Stimulated activated CD4-positive, alpha-beta T cell treated with anti-CD3 and anti-CD28 coated beads, Interleukin-15, amount 100 ng/mL, for 1 hour (primary cell): ENCODE measurements at places on chromosomes 5 and 9.

DNA sequence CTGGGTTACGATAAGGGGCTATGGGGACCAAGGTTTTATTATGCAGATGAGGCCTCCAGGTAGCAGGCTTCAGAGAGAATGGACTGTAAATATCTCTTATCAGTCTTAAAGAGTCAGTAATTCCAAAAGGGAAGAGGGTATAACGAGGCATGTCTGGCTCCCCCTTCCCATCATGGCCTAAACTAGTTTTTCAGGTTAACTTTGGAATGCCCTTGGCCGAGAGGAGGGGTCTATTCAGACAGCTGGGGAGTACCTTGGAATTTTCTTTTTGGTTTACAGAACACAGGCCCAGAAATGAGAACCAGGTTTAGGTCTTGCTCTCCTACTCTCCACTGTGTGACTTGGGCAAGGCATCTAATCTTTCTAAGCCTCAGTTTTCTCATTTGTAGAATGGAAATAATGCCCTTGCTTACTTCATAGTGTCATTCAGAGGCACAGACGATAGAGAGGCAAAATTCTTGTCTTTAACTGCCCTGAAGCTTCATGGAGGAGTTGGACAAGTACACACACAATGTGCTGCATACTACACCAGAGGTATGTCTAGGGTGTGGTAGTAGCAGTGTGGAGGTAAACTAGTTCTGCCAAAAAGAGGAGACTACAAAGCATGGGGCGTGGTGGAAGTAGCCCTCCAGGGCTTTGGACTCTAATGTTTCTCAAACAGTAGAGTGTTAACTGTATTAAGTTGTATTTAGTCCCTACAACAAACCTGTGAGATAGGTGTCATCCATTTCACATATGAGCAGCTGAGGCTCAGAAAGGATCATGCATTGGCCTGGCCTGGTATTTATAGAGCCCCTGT lies 45.5 kb downstream of the IRF1 start:
- DNase-seq: no peak

- no peak for DNase-seq
Measured at GRCh38 chr5:129631961-129632360, 115.9 kb upstream of the MINAR2 start.

DNA sequence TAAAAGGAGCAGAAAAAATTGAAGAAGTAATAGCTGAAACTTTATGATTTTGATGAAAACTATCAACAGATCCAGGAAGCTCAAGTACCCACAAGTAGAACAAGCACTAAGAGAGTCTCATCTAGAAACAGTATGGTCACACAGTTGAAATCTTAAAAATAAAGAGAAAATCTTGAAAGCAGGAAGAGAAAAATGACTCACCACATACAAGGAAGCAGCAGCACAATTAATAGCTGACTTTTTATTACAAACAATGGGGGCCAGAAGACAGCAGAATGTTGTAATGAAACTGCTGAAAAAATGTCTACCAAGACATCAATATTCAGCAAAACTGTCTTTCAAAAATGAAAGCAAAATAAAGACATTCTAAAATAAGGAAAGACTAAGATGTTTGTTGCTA lies 1108.3 kb upstream of the DMAC1 start:
- no peak for DNase-seq

GRCh38 chr5:30438785-30439184 lies 754.7 kb upstream of the CDH6 start:
- DNase-seq: no peak

DNA sequence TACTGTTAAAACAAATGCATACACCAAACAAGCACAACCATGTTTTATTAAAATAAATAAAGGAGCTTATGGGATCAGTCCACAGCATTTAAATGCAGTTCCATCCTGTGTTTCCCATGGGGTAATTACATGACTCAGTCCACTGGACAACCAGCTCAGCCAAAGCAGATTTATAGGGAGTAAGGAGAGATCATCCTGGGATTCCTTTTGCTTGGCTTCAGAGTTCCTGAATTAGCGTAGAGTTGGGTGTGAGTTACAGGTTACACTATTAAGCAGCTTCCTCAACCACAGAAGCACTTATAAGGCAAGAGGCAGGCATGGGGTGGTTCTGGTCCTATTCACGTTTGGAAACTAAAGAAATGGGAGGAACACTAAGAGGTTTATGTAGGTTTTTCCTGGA lies 381.1 kb upstream of the ACTBL2 start:
- no peak for DNase-seq

DNA sequence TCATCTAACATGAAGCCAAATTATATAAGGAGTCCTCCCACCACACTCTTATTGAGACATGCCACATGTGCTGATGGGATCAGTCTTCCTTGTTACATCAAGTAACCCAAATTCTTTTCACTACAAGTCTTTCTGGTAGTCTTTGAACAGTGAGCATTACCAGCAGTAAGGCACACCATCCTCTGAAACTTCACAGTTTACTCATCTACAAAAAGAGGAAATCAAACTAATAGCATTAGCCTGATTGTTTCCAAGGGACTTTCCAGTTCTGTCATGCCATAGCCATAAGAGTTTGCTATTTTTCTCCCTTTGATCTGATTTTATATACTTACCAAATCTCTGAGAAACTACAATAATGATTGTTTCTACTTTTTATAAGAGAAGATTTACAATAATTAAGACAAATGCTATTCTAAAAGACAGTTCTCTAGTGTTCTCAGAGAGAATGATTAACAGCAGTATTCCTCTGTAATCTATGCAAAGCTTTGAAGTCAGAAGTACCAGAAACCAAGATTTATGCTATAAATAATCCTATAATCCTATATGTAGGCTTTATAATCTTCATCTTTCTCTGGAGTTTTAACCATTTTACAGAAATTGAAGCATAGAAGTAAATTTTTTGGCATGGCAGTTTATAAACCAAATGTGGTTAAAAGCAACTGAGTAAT lies 166.2 kb upstream of the ACO1 start:
- DNase-seq: no peak

DNA sequence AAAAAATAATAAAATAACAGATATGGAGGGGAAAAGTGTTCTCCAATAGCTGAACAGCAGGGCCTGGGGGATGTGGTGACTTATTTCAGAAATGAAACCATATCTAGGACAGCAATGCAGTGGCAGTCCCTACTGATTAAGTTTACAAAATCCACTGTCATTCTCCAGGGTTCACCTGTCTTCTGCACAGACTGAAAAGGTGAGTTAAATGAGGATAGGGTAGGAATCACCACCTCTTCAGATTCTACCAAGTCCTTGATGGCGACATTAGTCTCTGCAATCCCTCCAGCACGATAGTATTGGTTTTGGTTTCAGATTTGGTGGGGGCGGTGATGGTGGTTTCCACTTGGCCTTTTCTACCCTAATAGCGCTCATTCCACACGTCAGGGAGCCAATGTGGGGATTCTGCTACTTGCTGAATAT lies 32.3 kb upstream of the NPM1 start:
- DNase-seq: no peak

DNA sequence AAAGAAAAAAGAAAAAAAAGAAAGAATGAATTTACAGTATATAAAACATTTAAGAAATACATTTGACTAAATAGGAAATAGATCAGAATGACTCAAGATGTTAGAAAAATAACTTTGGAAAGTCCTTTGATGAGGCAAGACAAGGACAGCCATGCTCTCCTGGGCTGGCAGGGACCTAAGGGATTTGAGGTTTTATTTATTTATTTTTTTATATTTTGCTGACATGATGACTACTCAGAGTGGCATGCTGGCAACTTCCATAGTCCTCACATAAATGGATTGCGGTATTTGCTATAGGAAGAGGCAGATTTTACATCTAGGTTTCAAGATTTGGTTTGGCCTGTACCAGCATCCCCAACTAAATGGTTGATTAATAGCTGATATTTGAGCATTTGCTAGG lies 17.7 kb downstream of the SLC28A3 start:
- DNase-seq: no peak

DNA sequence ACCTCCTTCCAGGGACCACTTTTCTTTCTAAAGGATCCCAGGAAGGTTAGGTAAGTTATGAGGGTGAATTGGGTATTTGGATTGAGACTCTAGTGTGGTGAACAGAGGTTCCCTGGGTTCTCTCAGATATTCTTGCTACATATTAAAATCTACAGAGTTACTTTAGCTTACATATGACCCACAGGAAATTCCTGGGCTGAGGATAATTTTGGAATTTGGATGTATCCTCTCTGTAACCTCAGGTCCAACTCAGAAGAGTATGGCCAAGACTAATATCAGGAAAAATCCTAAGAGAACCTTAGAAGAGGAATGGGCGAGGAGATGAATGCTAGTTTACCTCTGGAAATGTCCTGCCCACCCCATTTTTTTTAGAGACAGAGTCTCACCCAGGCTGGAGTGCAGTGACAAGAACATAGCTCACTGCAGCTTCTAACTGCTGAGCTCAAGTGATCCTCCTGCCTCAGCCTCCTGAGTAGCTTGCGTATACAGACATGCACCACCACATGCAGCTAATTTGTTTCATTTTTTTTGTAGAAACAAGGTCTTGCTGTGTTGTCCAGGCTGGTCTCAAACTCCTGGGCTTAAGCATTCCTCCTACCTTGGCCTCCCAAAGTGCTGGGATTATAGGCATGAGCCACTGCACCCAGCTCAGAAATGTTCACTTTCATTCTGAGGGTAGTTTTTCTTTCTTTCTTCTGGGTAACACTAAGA lies 196.4 kb downstream of the ARHGEF28 start:
- no peak for DNase-seq

DNA sequence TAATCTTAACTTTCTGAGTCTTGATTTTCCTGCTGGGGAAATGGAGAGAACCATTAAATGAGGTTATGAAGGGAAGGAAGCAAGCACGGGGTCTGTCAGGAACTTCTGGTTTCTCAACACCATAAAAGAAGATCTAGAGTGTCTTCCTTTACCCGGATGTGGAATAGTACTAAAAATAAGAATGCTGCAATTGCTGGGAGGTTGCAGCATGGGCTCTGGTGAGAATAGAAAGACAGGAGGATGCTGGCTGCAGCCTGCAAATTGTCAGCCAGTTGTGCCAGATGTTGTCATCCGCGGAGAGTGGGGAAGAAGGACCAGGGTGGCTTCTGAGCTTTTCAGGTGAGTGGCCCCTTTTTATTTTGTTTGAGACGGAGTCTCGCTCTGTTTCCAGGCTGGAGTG lies 69.3 kb upstream of the STC2 start:
- no peak for DNase-seq

DNA sequence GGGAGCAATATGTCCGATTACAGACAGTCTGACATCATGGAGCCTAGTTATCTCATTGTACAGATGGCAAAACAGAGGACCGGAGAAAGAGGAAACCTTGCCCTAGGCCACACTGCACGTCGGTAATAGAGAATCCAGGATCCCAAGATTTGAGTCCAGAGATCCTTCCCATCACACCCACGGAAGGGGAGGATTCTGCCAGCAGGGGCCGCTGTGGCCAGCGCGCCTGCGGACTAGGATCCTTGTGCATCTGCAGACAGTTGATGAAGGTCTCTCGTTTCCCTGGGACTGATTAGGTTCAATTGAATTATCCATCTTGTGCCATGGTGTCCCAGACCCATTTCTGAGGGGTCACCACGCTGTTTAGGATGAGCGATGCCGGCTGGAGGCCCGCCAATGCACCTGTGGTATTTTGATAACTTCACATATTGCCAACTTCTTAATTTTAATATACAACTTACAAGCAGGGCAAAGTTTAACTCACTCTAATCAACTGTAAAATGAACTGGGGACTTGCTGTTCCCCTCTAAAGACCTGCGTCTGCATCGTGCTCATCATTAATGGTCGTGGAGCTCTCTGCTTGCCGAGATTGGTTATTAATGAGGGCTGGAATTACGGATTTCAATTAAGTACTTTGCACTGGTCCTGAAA lies 592.7 kb upstream of the BRINP1 start:
- DNase-seq: no peak

GRCh38 chr9:98995059-98995671 lies 51.5 kb downstream of the COL15A1 start:
- no peak for DNase-seq

DNA sequence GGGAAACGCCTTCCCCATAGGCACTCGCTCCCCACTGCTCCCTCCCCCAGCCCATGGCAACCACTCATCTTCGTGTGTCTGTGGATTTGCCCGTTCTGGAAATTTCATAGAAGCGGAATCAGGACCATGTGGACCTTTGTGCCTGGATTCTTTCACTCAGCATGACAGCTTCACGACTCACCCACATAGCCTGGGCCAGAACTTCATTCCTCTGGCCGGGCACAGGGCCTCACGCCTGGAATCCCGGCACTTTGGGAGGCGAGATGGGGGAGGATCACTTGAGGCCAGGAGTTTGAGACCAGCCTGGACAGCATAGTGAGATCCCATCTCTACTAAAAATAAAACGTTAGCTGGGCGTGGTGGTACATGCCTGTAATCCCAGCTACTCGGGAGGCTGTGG lies 12.1 kb upstream of the DIPK1B start:
- DNase-seq: no peak

DNA sequence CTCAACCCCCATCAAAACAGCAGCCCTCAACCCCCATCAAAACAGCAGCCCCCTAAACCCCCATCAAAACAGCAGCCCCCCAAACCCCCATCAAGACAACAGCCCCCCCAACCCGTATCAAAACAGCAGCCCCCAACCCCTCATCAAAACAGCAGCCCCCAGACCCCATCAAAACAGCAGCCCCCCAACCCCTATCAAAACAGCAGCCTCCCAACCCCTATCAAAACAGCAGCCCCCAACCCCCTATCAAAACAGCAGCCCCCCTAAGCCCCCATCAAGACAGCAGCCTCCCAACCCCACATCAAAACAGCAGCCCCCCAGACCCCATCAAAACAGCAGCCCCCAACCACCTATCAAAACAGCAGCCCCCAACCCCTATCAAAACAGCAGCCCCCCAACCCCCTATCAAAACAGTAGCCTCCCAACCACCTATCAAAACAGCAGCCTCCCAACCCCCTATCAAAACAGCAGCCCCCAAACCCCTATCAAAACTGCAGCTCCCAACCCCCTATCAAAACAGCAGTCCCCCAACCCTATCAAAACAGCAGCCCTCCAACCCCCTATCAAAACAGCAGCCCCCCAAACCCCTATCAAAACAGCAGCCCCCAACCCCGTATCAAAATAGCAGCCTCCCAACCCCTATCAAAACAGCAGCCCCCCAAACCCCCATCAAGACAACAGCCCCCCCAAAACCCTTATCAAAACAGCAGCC lies 1.2 kb downstream of the TPPP start:
- no peak for DNase-seq

- DNase-seq: no peak
Measured at GRCh38 chr5:14123974-14124482, 19.1 kb upstream of the TRIO start.

DNA sequence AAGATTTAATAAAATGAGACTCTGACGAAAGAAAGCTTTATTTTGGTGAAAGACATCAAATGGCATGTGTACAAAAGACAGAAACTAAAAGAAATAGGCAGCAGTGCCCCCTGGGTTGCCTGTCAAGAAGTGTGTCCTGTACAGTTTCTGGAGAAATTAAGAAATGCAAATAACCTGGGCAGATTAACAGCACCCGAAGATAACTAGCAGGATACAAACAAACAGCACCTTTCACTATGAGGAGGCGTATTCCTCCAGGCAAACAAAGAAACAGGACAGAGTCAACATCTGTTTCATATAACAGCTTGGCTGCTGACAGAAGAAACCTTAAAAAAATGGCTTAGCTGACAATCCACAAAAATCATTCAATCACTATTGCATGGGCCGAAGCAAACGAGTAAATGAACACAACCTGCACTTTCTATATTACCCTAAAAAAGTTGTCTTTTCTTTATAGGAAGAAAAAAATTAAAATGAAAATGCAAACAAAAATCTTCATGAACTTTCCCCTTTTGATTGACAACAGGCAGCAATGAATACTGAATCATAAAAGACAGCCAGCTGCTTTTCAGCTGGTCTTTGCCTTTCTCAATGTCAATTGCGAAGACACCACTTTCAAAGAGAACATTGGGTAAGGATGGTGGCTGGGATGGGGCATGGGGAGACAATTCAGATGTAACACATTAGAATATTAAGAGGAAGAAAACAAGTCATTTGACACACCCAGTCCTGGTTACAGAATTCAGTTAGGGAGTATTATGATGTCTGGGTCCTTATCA lies 162.1 kb downstream of the ARL15 start:
- no peak for DNase-seq
